ENCODE measurements at places on chromosomes 11 and 22.

- DNase-seq = no peak
These were observed 21.8 kb downstream of the RPL3 start for GRCh38 chr22:39297490-39298240.

- DNase-seq = no peak
These were observed 99.8 kb upstream of the ALX4 start for GRCh38 chr11:44409558-44410236.

GRCh38 chr11:106939157-106939556 is 79.1 kb downstream of the GUCY1A2 start:
- no peak for DNase-seq

- DNase-seq = no peak
These were observed 24.5 kb downstream of the MOB2 start for GRCh38 chr11:1461826-1462697.

- no peak for DNase-seq
These were observed 4.4 kb downstream of the MUC5AC start for GRCh38 chr11:1162138-1162475.

DNA sequence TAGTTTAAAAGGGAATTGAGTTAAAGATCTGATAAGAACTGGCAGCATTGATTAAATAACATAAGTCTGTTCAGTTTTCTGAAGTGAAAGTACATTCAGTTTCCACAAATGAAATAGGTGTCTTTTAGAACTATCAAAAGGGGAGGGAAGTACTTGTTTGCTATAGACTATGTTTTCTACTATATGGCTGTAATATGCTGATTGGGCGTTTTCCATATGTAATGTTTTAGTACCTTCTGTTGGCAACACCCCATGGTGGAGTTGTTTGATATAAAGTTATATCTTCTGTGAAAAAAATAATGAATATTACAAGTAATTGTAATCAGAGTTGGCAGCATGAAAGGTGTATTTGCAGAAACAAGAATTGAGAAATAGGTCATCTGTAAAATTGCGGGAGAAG is 237.6 kb downstream of the JRKL start:
- DNase-seq = no peak

- DNase-seq = no peak
These were observed 17.2 kb downstream of the CLDN25 start for GRCh38 chr11:113796663-113797259.

- peak; percentile 27 for DNase-seq
These were observed at the start of gene SLC1A2 for GRCh38 chr11:35419184-35419829. Gene SLC1A2, minus strand, starts transcription at chr11:35419558. Its CDS starts 592 bp downstream, at chr11:35418966.

GRCh38 chr11:126992804-126993111 is 7.8 kb downstream of the KIRREL3 start:
- DNase-seq = no peak

DNA sequence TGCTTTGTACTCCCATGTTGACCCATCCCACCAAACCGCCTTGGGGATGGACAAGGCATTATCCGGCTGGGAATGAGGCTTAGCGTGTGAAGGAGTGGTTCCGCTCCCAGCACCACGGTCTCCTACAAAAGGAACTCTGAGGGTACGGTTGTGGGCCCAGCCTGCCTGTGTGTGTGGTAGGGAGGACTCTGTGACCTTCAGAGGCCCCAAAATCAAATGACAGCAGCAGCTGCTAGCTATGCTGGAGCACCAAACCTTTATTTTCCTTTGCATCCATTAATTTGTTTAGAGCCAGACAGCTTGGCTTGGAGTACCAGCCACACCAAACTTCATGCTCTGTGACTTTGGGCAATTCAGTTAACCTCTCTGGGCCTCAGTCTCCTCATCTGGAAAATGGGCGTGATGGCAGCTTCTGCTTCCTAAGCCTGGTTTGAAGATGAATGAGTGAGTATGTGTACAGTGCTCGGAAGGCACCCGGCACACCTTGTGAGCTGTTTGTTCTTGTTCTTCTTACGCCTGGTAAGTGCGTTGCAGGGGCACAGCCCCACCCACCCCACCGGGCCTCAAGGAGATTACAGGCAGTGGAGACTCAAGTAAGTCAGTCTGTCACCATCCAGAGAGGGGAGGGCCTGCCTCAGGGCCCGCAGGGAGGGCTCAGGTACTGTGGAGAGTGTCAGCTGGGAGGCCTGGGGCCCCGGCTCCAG is 25.3 kb downstream of the MB start:
- no peak for DNase-seq

DNA sequence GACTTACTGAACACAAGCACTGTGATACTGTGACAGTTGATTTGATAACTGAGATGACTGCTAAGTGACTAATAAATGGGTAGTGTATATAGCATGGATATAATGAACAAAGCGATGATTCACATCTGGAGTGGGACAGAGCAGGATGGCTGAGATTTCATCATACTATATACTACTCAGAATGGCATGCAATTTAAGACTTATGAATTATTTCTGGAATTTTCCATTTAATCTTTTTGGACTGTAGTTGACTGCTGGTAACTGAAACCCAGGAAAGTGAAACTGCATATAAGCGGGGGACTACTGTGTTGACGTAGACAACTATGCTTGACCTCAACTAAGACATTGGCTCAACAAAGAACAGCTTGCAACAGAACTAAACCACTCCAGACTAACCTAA is 20.0 kb upstream of the NUCB2 start:
- no peak for DNase-seq

GRCh38 chr11:2459796-2460531 is 15.2 kb downstream of the KCNQ1 start:
- no peak for DNase-seq

- DNase-seq = no peak
These were observed 10.6 kb downstream of the EIF3M start for GRCh38 chr11:32594272-32594671.

- DNase-seq = no peak
These were observed 82.5 kb downstream of the ARL14EP start for GRCh38 chr11:30405385-30405784.

- DNase-seq = no peak
These were observed 83.6 kb downstream of the KCNJ1 start for GRCh38 chr11:128783513-128783912.

- DNase-seq = no peak
These were observed 1.8 kb upstream of the APOL3 start for GRCh38 chr22:36162127-36163034.

DNA sequence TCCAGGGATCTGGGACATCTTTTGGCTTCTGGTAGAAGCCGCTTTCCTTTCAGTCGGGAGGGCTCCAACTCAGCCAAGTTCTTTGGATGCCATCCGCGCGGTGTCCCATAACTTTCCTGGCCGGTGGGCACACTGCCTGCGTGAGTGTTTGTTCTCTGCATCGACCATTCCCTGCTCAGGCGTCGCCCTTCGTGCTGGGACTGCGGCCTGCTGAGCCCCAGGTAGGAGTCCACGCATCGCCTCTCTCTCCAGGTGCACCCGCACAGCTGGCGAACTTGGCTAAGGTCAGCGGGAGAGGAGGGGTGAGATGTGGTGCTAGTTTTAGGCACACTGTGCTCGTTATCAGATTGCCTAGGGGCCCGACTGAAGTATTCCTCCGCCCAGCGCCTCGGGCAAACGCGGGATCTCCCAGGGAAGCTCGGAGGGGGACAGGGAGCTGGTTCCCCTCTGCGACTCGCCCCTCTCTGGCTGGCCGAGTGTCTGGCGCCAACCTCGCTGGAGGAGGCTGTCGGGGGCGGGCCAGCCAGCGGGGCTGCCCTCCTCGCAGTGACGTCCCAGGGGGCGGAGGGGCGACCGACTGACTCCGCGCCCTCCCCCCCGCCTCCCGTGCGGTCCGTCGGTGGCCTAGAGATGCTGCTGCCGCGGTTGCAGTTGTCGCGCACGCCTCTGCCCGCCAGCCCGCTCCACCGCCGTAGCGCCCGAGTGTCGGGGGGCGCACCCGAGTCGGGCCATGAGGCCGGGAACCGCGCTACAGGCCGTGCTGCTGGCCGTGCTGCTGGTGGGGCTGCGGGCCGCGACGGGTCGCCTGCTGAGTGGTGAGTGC is at the start of gene LAYN:
TSS of gene LAYN (plus strand) at position 607 of the 823 bp plus-strand sequence. CDS start at position 731, 124 bp downstream.
- DNase-seq = peak; percentile 62

GRCh38 chr11:45457649-45458048 is 171.5 kb upstream of the SYT13 start:
- no peak for DNase-seq

DNA sequence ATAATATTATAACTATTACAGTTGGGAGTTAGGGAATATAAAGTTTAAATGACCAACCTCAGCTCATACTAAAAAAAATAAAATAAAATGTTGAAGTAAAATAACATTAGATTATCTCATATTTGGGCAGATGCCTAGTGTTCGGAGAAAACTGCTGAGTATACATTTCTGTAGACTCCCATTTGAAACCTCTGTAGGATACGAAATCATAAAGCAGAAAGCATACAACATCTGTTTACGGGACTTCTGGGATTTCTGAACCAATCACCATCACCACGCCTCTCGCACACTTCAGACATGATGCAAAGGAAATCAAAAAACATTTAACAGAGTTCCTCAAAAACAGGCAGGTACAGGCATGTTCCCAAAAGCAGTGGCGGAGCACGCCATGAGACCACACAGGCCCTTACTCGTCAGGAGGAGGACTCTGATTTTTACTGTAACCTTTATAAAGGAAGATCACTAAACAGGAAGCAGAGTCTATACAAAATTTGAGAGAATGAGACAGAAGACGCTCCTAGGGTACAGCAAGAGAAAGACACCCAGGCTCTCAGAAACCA is 8.6 kb downstream of the ZNF195 start:
- DNase-seq = no peak

DNA sequence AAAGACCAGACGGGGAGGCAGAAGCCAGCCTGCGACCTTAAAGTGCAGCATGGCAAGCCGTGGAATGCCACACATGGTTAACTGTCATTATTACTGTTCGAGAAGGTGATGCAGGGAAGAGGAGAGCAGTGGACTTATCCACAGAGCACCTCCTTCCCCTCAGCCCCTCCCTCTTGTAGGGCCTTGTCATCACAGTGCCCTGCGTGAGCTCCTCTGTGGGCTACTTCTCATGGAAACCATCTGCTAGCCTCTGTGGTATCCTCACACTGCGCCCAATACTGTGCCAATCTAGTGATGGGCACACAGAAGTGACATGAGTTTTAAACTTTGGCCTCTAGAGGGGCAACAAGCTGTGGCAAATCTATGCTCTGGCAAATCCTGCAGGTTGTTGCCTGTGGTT is 18.2 kb upstream of the CCDC134 start:
- DNase-seq = no peak

DNA sequence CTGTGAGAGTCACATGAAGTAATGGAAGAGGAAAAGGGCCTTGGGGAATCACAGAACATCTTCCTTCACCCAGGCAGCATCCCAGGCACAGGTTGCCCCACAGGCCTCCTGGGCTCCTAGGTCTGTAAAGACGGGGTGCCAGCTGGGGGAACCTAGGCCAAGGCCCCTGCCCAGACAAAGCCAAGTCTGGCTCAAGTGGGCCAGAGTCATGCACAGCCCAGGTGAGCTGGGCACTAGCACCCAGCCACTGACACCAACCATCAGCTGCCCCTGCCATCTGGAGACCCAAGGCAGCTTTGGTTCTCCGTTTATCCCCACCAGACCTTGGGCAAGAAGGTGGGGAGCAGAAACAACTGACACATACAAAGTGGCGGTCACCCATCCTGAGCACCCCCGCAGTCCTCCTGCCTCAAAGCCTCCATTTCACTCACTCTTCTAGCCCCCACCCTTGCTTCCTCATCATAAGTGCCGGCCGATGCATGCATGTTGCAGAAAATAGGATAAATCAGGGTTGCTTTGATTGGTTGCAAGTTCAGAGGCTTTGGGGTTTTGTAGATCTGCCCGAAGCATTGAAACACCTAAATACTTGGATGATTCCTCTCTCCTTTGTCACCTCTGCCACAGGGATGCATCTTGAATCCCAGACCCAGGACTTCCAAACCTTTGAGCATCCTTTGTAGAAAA is 26.5 kb upstream of the TMPRSS4 start:
- DNase-seq = no peak

GRCh38 chr11:79258576-79258975 is 182.3 kb downstream of the TENM4 start:
- DNase-seq = no peak

- DNase-seq = peak; percentile 74
These were observed at the start of gene PPP2R1B for GRCh38 chr11:111765984-111766833. Gene PPP2R1B, minus strand, starts transcription at chr11:111766389. Its CDS starts 28 bp downstream, at chr11:111766361.

GRCh38 chr11:43738600-43739409 is 58.3 kb downstream of the HSD17B12 start:
- DNase-seq = peak; percentile 26

- no peak for DNase-seq
These were observed 351.8 kb downstream of the SHANK2 start for GRCh38 chr11:70900540-70900939.

DNA sequence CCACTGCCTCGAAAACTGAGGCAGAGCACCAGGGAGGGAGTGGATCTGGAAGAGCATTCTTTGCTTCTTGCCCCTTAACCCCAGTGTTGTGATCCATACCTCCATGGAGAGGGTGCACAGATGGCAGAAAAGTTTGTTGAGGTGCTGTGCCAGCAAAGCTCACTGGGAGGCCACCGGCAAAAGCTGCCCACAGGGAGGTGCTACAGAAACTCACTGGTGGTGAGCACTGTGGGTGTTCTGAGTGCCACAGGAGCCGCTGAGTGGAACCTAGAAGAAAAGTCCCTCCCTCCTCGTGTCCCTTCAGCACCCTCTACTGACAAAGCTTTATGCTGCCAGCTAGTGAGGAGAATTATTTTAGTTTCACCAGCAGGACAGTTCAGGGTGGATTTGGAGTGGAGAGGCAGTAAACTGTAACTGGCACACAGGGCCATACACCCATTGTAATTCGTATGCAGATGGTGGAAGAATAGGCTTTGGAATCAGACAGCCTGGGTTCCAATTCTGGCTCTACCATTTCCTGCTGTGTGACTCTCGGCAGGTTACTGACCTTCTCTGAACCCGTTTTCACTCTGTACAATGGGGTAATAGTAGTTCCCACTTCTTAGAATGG is 84.6 kb downstream of the SWAP70 start:
- peak; percentile 53 for DNase-seq

DNA sequence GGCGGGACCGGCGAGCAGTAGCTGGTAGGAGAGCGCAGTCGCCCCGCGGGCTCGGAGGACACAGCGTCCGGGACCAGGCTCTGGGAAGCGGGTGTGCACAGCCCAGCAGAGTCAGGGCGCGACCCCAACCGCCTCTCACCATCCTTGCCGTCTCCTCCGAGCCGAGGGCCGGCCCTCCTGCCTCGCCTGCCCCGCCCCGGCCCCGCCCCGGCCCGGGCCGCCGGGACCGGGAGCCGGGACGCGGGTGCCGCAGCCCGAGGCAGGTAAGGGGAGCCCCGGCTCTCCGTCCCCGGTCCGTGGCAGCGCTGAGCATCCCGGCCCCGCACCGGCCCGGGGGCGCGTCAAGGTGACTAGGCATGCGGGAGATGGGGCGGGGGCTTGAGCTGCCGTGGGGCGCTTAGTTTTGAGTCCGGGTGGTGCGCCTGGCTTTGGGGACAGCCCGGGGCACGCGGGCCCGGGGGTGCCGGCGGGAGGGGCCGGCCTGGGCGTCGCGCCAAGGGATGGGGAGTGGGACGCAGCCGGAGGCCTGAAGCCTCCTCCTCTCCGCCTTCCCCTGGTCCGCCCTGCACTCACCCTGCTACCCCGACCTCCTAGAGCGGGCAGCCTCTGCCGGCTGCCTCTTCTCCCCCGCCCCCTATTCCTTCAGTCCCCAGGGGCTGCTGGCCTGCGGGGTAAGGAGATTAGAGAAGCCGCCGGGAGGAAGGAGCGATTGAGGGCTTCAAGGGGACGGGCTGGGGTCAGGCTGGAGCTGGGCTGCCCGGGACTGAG is at the start of gene ABCG4:
TSS of gene ABCG4 (plus strand) at position 35 of the 768 bp plus-strand sequence. CDS start 914 bp downstream, outside the sequence.
- DNase-seq = peak; percentile 39

- no peak for DNase-seq
These were observed 161.5 kb upstream of the MTMR2 start for GRCh38 chr11:96085319-96085930.

All from heart left ventricle (tissue), 16 donors.